ENCODE measurements at places on chromosomes 1 and 21.
A peak's percentile ranks its signal among the peaks of the same experiment; 100 is the strongest.

GRCh38 chr21:40208206-40208947, 341.1 kb downstream of the PCP4 start:
- no peak for DNase-seq

DNA sequence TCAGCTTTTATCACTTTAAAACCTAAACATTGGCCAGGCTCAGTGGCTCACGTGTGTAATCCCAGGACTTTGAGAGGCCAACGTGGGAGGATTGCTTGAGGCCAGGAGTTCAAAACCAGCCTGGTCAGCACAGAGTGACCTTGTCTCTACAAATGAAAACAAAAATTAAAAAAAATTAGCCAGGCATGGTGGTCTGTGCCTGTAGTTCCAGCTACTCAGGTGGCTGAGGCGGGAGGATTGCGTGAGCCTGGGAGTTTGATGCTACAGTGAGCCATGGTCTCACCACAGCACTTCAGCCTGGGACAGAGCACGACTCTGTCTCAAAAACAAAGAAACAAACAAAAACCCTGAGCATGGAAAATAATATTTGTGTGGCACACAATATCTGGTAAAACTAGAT, 143.5 kb upstream of the HNRNPU start:
- no peak for DNase-seq

GRCh38 chr1:92411511-92411910, 75.2 kb downstream of the GFI1 start:
- DNase-seq, result no peak

DNA sequence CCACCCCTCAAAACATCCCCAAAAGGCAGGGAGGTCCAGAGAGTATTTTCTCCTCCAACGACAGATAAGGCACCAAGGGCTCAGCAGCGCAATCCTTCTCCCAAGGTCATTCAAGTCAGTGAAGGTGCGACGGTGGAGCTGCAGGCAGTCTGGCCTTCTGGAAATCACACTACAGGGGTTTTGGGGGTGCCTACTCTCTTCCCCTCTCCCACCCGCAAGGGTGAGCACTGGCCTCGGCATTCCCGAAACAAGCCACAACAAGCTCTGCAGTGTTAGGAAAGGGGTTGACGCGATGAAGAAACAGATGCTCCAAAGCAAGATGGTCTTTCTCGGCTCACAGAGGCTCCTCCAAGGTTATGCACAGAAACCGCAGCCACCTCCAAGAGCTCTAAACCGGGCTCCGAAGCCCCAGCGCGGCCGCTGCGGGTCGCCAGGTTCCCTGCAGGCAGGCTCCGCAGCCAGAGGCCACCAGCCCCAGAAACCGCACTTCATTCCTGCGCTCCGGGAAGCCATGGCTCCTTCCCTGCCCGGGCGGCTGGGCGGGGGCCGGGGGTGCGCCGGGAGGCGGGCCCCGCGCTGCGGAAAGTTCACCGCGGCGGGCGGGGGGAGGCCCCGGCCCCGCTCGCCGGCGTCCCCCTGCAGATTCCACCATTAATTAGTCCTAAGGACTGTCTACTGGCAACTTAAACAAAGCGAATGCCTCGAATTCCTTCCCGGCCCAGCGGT, 1.1 kb downstream of the LUZP1 start:
- DNase-seq, result peak; percentile 47

DNA sequence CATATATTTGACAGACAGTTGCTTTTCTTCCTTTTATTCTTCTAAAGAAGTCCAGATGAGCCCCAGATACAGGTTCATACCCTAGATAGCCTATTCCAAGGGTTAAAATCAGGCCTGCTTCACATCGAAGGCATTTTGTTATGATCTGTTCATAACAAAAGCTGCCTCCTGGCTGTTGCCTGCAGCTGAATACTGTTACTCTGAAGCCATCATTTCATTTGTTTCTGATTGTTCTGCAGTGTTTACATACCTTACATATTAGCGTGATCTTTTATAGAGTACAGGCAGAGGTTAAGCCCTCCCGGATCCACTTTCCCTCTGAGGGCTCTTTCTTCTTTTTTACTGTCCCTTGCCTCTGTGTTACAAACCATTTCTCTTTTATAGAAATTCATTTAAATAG, 219.0 kb upstream of the HOOK1 start:
- no peak for DNase-seq

DNA sequence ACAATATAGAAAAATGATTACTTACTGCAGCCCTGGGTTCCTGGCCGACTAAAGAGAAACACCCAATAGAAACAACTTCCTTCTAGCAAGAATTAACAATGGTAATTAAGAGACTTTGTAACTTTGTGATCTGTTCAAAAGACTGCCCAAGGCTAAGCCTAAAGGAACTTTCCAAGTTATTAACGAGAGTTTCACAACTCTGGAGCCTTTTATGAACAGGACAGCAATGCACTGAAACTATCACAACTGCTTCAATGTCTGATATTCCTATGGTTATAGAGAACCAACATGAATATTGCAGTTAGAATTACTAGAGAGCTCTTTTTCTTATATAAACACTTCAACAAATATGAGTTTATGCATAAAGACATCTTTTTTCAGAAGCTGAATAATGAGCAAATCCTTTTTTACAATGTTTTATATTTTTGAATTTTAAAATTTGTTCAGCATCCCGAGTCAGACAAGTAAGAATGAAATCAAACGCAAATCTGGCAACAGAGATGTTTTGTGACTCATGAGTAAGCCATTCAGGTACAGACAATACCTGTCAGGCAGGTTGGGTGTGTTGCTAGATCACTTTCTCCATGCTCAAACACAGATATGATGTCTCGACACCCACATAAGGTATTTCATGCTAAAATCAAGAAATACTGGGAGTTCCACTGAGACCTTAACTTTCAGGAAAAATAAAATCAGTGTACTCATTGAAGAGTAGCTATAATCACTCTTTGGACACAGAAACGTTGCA, 22.2 kb upstream of the KCNJ15 start:
- DNase-seq, result no peak

DNA sequence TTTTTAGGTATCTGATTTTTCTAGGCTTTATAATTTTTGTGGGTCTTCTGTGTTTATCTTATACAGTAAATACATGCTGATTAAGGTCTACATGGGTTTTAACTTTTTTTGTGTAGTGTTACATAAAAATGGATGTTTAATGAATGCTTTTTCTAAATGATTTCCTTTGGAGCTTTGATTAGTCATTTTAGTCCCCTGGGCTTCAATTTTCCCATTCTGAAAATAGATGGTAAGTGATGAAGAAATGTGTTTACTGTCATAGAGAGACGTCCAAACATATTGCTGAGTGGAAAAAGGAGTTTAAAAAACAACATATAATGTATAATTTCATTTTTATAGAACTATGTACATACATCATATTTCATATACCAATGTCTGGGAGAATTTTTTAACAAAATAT, 140.9 kb upstream of the HMCN1 start:
- no peak for DNase-seq

- no peak for DNase-seq
Measured at GRCh38 chr21:46616050-46616449, 11.2 kb upstream of the S100B start.

- DNase-seq, result no peak
Measured at GRCh38 chr1:107976836-107977235, 11.9 kb upstream of the VAV3 start.

- DNase-seq, result no peak
Measured at GRCh38 chr1:166900987-166901386, 24.9 kb upstream of the TADA1 start.

- no peak for DNase-seq
Measured at GRCh38 chr1:55937840-55938375, 641.5 kb downstream of the PLPP3 start.

- DNase-seq, result no peak
Measured at GRCh38 chr1:46158312-46159281, 16.3 kb upstream of the TSPAN1 start.

GRCh38 chr1:168476588-168477385, 67.0 kb downstream of the XCL2 start:
- no peak for DNase-seq

GRCh38 chr1:116128664-116129063, 17.5 kb downstream of the MAB21L3 start:
- no peak for DNase-seq

DNA sequence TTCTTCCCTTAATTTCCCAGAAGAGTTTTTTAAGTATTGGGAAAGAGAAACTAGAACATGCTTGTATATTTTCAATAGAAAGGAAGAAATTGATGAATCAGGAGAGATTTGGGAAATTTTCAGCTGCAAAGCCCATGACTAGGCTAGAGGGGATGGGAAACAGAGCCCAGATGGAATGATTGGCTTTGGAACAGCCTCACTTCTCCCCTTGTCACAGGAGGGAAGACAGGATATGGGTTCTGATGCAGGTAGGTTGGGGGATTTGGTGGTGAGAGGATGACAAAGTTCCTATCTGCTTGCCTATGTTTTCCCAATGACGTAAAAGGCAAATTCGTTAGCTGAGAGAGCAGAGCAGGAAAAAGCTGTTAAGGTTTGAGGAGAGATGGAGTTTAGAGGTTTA, 31.0 kb upstream of the ARID1A start:
- no peak for DNase-seq

GRCh38 chr1:8863794-8864233, 14.7 kb downstream of the ENO1 start:
- DNase-seq, result no peak

- no peak for DNase-seq
Measured at GRCh38 chr21:44738621-44739020, 27.2 kb upstream of the TSPEAR start.

GRCh38 chr1:6094801-6095505, 49.3 kb downstream of the KCNAB2 start:
- no peak for DNase-seq

- peak; percentile 53 for DNase-seq
Measured at GRCh38 chr21:25039461-25040380, 567.6 kb downstream of the MRPL39 start.

GRCh38 chr1:246029616-246030015, 477.5 kb downstream of the SMYD3 start:
- no peak for DNase-seq

DNA sequence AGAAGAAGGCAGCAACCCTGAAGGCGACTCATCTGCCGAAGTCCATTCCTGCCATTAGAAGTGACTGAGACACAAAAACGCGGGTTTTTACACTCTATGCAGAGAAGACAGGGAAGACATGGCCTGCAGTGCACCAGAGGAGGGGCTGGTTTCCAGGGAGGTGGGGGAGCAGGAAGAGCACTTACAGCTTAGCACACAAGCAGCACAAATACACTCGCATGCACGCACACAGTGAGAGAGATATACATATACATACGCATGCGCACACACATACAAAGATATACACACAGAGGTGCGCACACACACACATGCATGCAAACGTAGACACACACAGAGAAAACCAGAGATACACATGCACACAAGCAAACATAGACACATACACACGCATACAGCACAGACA, 210.9 kb upstream of the CSF3R start:
- no peak for DNase-seq

- DNase-seq, result no peak
Measured at GRCh38 chr1:228354390-228355320, 52.0 kb downstream of the TRIM11 start.

GRCh38 chr1:184315254-184315653, 71.6 kb upstream of the C1orf21 start:
- no peak for DNase-seq

GRCh38 chr1:50983219-50983802, 13.3 kb downstream of the CDKN2C start:
- DNase-seq, result peak; percentile 41

GRCh38 chr1:106072909-106073600, 983.4 kb upstream of the PRMT6 start:
- DNase-seq, result no peak

- DNase-seq, result no peak
Measured at GRCh38 chr1:3463408-3463863, 9.0 kb downstream of the ARHGEF16 start.

GRCh38 chr1:198175423-198176170, 18.8 kb downstream of the NEK7 start:
- DNase-seq, result no peak

- DNase-seq, result no peak
Measured at GRCh38 chr1:40822890-40823289, 39.3 kb downstream of the CITED4 start.

DNA sequence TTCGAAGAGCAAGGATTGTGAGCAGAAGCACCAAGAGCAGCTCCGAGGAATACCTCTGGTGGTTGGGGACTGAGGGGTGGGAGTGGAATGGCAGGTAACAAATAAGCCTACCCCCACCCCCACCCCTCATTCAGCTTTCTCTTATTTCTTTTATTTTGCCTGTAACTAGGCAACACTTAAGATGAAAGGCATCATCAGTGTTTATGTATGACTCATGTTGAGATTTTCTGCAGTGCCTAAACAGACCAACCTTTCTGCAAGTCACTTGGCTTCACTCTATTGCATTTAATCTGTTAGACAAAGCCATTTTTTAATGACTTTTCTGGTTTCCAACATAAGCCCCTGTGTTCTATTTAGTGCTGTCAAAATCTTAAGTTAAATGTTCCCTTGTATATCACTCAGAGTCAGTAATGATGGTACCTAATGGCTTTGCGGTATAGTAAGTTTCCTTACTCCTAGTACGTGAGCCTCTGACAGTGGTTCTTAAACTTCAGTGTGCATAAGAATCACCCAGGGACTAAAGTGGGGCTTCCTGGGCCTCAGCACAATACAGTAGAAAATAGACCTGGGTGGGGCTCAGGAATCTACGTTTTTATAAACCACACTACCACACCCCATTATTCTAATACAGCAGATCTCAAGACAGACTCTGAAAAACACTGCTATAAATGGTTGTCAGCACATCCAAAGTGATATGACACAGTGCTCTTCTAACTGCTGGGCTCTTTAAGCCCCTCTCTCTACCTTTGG, 19.9 kb downstream of the CASQ2 start:
- DNase-seq, result peak; percentile 75

- no peak for DNase-seq
Measured at GRCh38 chr1:27569088-27569460, 34.9 kb downstream of the AHDC1 start.

- no peak for DNase-seq
Measured at GRCh38 chr21:36661511-36662309, 37.2 kb upstream of the SIM2 start.

DNA sequence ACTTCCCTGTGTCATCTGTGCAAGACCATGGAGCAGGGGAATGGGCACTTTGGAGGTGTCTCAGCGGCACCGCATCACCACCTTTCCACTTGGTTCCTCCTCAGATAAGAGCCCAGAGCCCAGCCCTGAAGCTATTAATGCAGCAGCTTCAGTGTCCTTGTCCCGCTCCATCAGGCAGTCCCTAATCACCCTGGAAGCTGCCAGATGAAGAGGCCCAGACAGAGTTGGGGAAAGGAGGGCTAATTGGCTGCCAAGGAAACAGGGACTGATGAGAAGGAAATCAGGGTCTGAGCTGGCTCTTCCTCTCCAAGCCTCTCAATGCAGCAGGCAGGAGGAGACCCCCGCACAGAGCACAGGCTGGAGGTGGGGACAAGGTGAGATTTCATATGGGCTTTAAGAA, 83.1 kb upstream of the KLHDC7A start:
- no peak for DNase-seq

DNA sequence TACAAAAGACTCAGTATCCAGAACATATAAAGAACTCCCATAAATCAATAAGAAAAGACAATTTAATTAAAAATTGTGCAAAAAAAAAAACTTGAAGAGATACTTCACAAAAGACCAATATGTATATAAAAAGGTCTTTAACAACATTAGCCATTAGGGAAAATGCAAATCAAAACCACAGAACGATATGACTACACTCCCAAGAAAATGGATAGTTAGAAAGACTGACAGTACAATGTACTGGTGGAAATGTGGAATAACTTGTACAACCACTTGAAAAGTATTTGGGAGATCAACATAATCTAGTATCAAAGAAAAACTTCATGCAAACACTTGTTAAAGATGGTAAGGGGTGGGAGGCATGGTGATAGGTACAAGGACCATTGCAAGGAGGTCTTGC, 3.9 kb upstream of the CLCA1 start:
- no peak for DNase-seq

- DNase-seq, result no peak
Measured at GRCh38 chr21:37233551-37234146, 33.5 kb downstream of the VPS26C start.
